ENCODE measurements at places on chromosomes 3 and 15.
A peak's percentile ranks its signal among the peaks of the same experiment; 100 is the strongest.

DNA sequence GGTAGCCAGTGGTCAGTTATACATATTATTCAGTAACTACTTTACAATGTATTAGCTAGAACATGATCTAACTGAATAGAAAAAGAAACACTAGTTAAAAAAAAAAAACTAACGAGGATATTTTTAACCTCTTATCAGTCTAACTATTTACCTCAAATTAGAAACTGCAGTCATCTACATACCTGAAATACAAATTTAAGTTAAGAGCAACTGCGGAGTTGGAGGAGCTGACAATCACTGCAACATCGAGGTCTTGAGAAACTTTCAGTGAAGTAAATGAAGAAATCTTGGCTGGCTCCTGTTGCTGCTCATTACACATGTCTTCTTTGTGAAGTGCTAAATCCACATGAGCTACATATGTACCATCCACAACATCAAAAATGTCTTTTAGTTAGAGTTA lies 6.5 kb downstream of the SPG11 start:
- DNase-seq: no peak

- no peak for DNase-seq
Observed at GRCh38 chr3:21174461-21174860, 576.5 kb downstream of the ZNF385D start.

DNA sequence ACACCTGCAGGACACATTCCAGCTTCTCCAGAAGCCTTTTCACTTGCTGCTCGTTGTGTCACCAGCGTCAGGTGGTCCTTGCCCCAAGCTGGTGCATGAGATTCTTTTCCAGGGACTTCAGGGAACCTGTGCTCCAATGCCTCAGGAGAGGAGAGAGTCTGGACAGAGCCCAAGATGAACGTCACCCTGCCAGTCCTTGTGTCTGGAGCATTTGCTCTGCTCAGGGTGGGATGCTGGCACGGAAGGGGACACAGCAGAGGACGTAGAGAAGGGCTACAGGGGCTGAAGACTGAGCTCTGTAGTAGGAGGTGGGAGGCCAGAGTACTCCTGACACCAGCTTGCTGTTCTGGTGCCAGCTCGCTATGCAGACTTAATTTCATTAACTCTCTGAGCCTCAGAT lies 262.1 kb downstream of the XXYLT1 start:
- no peak for DNase-seq

GRCh38 chr15:50940506-50940905 lies 32.0 kb downstream of the AP4E1 start:
- DNase-seq: no peak

DNA sequence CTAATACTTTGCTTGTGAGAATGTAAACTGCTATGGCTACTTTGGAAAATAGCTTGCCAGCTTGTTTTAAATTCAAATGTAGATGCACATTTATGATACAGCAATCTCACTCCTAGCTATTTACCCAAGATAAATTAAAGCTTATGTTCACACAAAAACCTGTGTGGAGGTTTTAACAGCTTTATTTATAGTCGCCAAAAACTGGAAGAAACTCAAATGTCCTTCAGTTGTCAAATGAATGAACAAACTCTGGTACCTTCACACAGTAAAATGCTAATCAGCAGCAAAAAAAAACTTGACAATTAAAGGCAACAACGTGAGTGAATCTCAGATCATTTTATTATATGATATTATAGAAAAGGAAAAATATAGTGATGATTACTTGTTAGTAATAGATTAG lies 248.6 kb upstream of the NECTIN3 start:
- DNase-seq: no peak

- peak; percentile 11 for DNase-seq
Observed at GRCh38 chr3:114764056-114764492, 383.0 kb downstream of the ZBTB20 start.

All from CD8-positive, alpha-beta T cell (primary cell).